NCI-H345 (cell line): ENCODE measurements at places on chromosomes 4 and X.
A peak's percentile ranks its signal among the peaks of the same experiment; 100 is the strongest.

GRCh38 chrX:40439625-40440532 lies 140.9 kb upstream of the ATP6AP2 start:
- DNase-seq: no peak

GRCh38 chr4:36502350-36502749 lies 220.9 kb downstream of the DTHD1 start:
- no peak for DNase-seq

DNA sequence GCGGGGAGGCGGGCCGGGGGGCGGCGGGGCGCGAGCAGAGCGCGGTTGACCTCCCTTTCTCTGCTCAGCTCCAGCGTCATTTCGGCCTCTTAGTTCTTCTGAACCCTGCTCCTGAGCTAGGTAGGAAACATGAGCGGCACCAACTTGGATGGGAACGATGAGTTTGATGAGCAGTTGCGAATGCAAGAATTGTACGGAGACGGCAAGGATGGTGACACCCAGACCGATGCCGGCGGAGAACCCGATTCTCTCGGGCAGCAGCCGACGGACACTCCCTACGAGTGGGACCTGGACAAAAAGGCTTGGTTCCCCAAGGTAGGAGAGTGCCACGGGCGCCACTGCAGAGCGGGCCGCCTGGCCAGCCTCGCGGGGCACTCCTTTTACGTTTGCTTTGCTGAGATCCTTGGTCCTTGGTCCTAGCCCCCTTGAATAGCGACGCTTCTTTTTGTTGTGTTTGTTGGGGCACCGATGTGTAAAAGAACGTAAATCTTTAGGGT lies at the start of gene HTATSF1:
Gene HTATSF1 (plus strand): TSS at position 37 of the 497 bp plus-strand sequence. CDS start 93 bp downstream, at position 130.
- DNase-seq: no peak

DNA sequence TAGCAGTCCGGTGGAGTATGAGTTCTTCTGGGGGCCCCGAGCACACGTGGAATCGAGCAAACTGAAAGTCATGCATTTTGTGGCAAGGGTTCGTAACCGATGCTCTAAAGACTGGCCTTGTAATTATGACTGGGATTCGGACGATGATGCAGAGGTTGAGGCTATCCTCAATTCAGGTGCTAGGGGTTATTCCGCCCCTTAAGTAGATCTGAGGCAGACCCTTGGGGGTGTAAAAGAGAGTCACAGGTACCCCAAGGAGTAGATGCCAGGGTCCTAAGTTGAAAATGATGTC lies 852 bp downstream of the MAGEH1 start:
- no peak for DNase-seq

GRCh38 chr4:43233321-43233720 lies 340.8 kb downstream of the GRXCR1 start:
- no peak for DNase-seq

GRCh38 chrX:54794028-54794427 lies 4.0 kb downstream of the ITIH6 start:
- no peak for DNase-seq

- DNase-seq: peak; percentile 9
These were observed 31.6 kb upstream of the IRAK1 start for GRCh38 chrX:154051201-154051810.

- DNase-seq: no peak
These were observed 39.6 kb downstream of the SMAD1 start for GRCh38 chr4:145521282-145521681.
